ENCODE measurements at places on chromosomes 13 and 19.

- DNase-seq, result no peak
Observed at GRCh38 chr13:104295537-104295936, 1229.3 kb upstream of the SLC10A2 start.

DNA sequence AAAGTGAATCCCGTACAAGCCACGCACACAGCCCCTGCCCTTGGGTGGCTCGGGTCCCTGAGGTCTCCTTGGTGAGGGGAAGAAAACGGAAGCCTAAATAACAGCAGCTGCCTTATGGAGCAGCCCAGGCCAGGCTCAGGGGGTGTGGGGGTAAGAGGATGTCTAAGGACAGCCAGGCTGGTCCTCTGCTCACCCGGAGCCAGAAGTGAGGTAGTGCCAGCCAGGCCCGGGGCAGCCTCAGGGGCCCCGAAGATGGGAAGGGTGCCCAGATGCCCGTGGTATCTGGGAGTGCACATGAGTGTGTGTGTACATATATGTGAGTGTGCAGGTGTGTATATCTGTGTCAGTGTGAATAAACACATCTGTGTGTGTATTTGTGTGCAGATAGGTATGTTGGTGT, 38.4 kb upstream of the PEPD start:
- DNase-seq, result no peak

DNA sequence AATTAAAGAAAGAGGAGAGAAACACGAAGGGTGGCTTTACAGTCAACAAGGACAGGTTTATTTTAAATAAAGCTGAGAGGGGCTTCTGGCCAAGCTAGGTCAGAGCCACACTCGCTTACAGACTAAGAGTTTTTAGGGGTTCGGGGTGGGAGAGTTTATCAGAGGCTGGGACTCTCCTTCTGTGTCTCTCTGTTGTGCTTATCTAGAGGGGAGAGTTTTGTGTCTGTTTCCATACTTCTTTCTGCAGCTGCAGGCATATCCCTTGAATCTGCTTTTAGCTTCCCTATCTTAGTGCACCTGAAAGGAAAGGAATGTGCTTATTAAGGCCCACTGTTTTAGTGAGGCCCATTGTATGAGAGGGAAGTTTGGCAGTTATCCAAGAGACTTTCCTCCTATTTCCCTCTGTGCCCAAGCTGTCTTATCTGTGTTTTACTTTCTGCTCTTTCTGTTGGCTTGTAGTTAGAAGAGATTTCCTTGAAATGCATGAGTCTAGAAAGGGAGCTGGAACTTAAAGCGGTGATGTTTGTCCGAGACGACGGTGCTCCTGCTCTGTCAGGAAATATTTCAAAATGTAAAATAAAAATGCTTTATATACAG, 275.3 kb downstream of the KCTD12 start:
- no peak for DNase-seq

GRCh38 chr19:45773384-45773783, 4.3 kb upstream of the SIX5 start:
- no peak for DNase-seq

GRCh38 chr19:28555317-28555716, 657.6 kb downstream of the UQCRFS1 start:
- no peak for DNase-seq

- no peak for DNase-seq
Observed at GRCh38 chr13:35549481-35549880, 73.0 kb upstream of the MAB21L1 start.

DNA sequence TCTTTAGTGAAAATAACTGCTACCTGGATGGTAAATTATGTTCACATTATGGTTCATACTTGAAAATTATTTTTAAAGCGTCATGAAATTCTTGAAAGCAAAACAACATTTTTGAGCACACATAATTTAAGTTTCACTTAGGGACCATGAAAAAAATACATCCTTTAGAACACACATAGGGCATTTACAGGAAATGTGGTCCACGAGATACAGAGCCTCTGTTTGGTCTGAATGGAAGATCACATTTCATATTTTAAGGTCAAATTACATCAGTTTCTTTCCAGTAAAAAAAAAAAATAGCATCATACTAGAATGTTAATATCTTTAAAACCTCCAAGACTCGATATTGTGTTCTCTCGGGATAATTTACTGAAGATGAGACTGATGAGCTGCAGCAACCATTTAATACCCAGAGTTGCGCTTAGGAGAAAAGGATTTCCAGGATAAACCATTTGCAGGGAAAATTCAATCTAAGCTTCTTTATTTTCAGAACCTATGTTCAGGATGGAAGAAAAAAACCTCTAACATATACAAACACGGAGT, 720.7 kb downstream of the DIAPH3 start:
- DNase-seq, result no peak

DNA sequence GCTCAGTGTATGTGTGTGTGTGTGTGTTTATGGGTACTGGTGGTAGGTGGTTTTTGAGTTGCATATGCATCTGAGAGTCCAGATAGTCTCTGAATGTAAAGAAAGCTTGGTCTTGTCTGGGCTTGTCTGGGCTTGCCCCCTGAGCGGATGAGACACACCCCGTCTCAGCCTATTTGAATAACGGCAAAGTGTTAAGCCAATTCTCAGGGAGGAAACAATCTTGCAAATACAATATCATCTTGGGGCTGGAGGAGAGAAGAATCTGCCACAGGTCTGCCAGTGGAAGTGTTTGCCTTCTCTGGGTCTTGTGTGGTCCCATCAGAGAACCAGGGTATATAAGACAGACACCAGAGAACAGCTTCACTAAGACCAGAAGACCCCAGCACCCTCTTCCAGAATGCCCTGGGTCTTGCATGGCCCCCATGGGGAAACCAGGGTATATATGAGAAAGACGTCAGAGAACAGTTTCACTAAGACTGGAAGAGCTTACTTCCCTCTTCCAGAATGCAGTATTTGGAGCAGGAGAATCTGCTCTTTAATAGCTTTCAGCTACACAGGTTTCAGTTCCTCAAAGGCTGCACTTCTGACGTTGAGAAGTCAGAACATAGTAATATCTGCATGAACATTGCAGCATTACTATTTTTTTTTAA, 13.3 kb downstream of the CD70 start:
- no peak for DNase-seq

GRCh38 chr19:2315818-2316353, 7.9 kb upstream of the LINGO3 start:
- DNase-seq, result no peak

- no peak for DNase-seq
Observed at GRCh38 chr19:49247676-49248075, 77.3 kb downstream of the SLC6A16 start.

GRCh38 chr13:41546372-41547190, 89.2 kb downstream of the RGCC start:
- no peak for DNase-seq

GRCh38 chr13:100594731-100595130, 6.1 kb upstream of the GGACT start:
- DNase-seq, result no peak

DNA sequence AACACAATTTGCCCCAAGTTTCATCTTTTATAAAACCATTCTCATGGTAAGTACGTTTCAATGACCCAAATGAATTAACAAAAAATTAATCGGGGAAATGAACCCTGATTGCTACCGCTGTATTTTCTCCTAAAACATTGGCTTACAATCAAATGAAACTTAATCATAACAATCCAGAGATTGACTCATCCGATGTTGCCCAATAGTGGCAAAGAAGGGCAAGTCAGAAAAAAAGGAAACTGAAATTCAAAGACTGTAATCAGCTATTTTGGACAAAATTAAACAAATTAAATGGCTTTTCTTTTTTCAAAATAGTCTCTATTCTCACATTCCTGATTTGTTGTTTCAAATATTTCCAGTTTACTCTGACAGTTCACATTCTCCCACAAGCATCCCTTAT, 3.9 kb upstream of the ACOD1 start:
- no peak for DNase-seq

DNA sequence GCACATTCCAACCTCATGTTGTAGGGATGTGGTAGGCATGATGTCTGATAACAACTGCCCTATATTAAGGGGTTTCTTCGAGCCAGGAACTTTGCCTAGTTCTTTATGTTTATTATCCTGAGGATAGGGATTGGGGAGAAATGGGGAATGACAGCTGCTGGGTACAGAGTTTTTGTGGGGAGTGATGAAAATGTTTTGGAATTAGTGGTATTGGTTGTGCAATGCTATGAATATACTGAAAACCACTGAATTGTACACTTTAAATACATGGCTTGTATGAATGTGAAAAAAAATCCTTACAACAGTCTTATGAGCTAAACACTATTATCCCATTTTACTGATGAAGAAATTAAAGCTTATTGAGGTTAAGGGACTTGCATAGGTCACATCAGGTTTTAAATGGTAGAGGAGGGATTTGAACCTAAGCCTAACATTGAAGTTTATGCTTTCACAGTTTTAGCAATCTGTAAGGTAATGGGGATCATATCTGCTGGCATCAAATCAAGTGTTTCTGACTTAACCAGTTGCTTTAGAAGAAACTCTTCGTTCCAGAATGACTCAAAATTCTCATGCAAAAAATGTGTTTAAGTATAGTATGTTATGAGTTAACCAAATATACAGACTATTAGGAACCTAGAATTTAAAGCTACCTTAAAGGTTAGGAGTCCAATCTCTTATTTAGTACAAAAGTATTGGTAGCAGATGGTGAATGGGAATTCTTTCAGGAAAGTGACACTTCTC, 61.4 kb downstream of the ERCC5 start:
- DNase-seq, result no peak

GRCh38 chr13:34031610-34032009, 213.7 kb downstream of the RFC3 start:
- no peak for DNase-seq

DNA sequence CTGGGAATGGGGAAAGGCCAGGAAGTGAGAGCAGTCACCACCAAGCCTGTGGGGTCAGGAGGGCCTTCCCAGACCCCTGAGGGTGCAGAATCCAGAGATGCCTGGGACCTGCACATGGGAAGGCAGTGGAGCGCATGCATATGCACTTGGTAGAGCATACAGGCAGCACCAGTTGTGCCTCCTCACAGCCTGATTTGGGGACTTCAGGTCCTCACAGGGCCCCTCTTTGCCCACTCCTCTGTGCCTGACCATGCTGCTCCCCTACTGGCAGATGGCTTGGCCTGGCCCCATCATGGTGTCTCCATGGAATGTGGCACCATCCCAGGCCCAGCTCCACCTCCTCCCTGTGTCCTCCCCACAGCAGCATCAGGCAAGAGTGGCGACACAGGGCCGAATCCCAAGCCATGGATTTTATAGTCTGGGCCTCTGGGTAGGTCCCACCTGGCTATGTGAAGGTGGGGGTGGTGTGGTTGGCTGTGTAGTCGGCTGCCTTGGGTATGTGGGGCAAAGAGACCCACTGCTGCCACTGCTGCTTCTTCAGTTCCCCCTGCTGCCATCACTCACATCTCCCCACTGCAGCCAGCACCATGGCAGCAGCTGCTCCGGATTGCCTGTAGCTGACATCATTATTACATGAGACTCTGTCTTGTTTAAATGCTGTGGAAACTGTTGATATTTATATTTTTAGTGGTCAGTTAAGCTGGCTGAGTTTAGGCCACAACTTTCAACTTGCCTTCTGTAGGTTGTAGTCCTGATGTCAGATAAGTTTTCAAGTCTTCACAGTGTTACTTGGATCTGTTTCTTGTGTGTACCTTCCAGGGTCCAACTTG, 247.0 kb downstream of the GPC6 start:
- no peak for DNase-seq

DNA sequence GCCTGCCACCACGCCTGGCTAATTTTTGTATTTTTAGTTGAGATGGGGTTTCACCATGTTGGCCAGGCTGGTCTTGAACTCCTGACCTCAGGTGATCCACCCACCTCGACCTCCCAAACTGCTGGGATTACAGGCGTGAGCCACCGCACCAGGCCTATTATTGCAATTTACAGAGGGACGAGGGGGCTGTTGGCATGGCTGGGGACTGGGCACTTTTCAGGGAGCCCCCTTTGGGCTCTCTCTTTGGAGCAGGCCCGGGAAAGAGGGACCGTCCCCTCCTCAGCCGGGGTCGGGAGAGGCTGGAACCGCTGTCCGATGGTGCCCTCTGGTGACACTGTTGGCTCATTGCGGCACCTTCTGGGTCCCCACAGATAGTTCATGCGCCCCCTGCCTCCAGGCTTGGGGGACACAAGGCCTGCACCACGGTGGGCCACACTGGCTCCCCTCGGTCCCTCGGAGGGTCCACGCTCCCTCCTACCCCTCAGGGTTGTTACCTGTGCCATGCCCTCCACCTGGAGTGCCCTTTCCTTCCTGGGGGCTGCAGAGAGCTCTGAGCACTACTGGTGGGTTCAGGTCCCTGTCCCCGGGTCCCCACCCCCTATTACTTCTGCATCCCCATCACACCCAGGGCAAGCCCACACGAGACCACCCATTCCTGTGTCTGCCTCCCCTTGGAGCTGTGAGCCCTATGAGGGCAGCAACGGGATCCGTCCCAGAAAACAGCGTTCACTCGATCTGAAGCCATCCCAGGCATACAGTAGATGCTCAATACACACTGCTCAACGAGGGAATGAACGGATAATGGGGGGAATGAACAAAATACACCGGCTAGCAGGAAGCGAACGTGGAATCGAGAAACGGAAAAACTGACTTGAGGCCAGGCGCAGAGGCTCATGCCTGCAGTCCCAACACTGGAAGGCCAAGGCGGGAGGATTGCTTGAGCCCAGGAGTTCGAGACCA, 12.5 kb downstream of the FEM1A start:
- DNase-seq, result peak; percentile 53

GRCh38 chr19:10372690-10373089, 7.7 kb downstream of the TYK2 start:
- no peak for DNase-seq

DNA sequence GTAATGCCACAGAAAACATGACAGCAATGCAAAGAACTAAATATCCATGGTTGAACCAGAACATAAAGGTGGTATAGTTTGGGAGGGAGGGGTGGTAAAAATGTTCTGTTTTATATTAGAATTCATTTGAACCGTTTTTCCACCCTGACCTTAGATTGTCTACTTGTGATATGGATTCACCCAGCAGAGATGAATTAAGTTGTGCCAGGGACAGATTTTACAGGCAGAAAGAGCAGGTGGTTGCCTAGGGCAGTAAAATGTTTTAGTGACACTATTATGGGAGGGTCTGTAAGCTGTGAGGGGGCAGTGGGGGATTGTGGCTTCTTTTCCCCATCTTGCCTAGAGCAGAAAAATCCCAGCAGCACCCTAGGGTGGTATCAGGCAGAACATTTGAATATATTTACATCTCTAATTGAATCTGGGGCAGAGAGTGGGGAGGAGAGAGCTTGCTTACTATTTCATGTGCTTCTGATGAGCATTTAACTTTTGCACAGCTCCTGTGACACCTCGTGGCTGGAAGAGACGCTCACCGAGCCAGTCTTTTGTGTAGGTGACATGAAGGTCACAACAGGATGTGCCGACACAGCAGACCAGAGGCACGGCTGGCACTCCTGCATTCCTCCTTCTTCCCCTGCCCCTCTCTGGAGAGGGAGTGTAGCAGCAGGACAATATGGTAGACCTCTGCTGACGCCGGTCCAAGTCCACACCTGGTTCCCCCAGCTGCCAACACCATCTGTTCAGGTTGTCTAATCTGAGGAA, 452.3 kb downstream of the IRS2 start:
- DNase-seq, result no peak

GRCh38 chr13:94710065-94710781, 2.1 kb downstream of the SOX21 start:
- DNase-seq, result no peak

- DNase-seq, result no peak
Observed at GRCh38 chr13:30998136-30999088, 66.0 kb downstream of the TEX26 start.

GRCh38 chr13:99658261-99658991, 157.2 kb downstream of the TM9SF2 start:
- DNase-seq, result peak; percentile 30

GRCh38 chr13:59358014-59358413, 805.7 kb downstream of the DIAPH3 start:
- DNase-seq, result no peak

GRCh38 chr19:56312342-56312741, 2.3 kb downstream of the ZSCAN5A start:
- no peak for DNase-seq

- no peak for DNase-seq
Observed at GRCh38 chr13:110232756-110233155, 74.2 kb downstream of the COL4A1 start.

Measured in T follicular helper cell (primary cell).